Right lobe of liver (tissue), 6 donors: ENCODE measurements at places on chromosomes 3 and 15. TPM values are rescaled to one million over a fixed set of nuclear protein-coding genes. Genes with fewer than 3 reads are reported as not detected.

The GOLGA8Q gene
- total RNA-seq, result not detected

The MYLK gene
- 138 TPM for total RNA-seq

The ARHGEF3 gene
- total RNA-seq, result 1.7 TPM

The ECE2 gene
- total RNA-seq, result not detected

The FOXL2 gene
- not detected for total RNA-seq

The GOLGA6D gene
- 0.37 TPM for total RNA-seq

The KBTBD8 gene
- total RNA-seq, result 0.80 TPM

The SCAMP5 gene
- total RNA-seq, result 15.7 TPM

The MAGEL2 gene
- not detected for total RNA-seq

The ZBED2 gene
- not detected for total RNA-seq

The ZNF774 gene
- total RNA-seq, result 2.5 TPM

The NPAP1 gene
- total RNA-seq, result not detected

The OR5H6 gene
- not detected for total RNA-seq

The ROBO2 gene
- 0.43 TPM for total RNA-seq

The IL17RC gene
- 35.3 TPM for total RNA-seq

The MNS1 gene
- total RNA-seq, result not detected
